ENCODE measurements at places on chromosomes 12 and 14.
A peak's percentile ranks its signal among the peaks of the same experiment; 100 is the strongest.

DNA sequence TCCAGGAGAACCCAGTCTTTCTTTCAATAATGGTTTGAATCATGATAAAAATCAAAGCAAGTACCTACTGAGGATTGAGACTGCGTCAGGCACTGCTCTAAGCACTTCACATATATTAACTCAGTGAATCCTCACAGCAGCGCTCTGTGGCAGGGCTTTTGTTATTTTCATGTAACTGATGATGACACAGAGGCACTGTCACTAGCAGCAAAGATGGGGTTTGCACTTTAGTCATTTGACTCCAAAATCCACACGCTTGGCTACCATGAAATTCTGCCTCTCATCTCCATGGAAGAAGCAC is 98.8 kb upstream of the GSC start:
- DNase-seq: no peak

GRCh38 chr12:40010899-40011774 is 94.7 kb downstream of the SLC2A13 start:
- peak; percentile 5 for DNase-seq

DNA sequence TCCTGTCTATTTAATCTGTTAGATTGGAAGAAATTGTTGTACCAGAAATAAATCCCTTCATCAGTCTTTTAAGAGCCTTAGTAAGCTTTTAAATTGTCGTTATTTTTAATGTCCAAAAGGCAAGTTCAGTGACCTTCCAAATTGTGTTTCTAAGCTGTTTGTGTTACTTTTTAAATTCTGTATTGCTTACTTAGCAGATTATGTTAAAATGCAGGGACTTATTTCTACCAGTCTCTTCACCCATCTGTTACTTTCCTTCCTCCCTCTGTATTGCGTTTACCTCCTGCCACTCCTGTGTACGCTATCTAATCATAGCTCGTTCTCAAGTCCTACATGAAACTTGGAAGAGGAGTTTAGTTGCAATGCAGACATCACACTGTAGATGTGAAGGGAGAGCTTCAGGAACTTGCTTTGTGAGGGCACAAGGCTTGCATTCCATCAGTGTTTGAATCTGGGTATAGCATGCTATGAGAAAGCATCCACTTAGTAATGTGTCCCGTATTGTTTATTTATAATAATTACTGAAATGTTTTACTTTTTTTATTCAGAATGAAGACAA is 406.5 kb upstream of the RGS6 start:
- peak; percentile 88 for DNase-seq

- peak; percentile 100 for DNase-seq
Observed at GRCh38 chr14:22887260-22887989, 4.4 kb downstream of the REM2 start.

DNA sequence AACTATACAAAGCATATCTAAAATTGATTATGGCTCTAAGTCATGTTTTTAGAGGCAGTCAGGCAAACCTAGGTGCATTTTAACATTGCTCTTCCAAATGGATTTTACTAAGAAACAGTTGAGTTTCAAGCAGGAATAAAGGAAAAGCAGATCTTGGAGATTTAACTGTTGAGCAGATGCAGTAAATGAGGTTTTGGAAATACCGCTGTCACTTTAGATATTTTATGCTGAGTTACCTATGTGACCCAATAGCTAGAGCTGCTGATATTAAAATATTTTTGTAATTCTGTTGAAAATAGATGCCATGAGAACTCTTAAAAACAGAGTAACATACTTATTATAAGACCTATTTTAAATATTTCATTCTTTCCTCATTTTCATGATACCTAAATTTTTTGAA is 181.4 kb downstream of the SYT1 start:
- DNase-seq: no peak

- peak; percentile 60 for DNase-seq
Observed at GRCh38 chr14:33938131-33938949, 12.5 kb downstream of the EGLN3 start.

DNA sequence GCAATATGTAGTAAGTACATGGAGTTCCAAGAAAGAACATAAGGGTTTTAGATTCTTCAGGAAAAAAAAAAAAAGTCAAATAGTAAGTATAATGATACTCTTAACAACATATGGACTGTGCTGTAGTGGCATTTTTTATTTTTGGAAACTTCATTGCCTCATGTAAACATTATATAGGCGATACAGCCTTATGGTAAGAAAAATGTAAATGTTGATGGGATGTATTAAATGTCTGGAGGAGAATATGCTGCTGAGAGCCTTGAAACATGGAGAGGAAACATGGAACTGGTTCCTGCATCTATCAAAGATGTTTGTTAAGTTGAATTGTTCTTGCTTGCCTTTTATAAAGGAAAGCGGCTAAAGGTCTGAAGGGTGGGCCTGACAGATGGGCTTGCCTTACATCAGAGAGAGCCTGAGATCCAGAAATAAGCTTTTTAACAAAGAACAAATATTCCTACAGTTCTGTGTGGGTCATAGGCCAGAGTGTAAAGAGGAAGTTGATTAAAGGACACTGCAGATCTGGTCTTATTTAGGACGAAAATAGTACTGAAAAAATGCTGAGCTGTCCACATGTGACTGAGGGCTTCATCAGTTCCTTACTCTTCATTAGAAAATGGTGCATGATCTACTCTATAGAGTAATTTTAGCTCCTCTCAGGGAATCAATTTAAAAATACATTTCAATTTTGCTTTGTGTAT is 448.1 kb upstream of the DCN start:
- DNase-seq: peak; percentile 61

DNA sequence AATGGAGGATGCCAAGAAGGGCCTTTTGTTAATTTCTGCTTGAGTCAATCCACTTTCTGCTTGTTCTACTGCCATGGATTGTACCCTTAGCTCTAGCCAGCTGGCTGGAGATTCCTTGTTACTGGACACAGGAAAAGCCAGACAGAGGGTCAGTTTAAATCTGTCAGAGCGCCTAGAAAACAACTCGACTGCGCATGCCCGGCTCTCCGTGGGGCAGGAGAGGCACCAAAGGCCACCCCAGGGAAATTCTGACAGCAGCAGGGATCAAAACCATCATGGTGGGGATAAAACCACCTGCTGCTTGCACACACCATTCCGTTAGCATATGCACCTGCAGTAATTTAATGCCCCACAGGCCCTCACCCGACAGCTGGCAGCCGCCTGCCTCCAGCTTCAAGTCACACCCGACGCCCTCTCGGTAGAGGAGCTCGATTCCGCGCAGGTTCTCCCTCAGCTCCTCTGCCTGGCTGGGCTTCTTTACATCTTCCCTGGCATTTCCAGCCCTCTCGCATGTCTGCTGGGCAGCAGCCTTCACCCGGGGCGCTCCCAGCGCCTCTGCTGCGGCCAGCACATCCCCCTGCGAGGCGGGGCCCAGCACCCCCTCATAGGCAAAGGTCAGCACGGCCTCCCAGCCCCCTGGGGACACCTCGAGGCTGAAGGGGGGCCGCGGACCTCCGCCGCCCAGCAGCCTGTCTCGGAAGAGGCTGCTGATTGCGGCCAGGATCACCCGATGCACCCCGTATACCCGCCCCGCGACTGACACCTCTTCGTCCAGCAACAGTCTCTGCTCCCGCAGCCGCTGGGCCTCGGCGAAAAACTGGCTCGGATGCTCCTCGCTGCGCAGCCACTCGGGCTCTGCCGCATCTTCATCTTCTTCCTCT is 1.0 kb downstream of the KLHL33 start:
- peak; percentile 93 for DNase-seq

DNA sequence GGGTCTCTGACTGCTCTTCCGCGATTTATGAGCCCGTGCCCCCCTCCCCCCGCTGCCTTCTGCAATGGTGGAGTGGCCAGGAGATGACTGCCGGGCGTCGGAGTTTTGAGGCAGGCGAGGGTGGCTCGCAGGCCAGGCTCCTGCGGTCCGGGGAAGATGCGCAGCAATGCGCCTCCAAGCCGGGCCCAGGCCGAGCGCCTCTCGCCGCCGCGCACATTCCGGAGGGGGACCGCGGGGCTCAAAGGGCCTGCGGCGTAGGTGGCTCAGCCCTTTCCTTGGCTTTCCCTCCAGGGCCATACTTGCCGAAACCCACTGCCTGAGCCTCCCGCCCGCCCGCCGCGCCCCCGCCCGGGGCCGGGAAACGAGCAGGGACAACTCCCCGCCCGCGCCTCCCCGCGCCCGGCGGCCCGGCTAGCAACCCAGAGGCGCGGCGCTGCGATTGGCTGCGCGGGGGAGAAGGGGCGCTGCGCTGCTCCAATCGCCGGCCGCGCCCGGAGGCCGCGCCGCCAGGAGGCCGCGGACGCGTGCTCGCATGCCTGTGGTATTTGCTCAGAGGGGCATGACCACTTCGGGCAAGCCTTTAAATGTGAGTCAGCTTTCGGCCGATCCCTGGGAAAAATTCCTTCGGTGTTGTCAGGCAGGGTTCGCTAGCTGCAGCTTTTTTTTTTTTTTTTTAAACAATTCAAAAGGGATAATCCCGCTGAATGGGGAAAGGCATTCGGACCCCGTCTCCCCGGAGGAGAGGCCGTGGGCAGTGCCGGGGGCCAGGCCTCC is 157.9 kb upstream of the PARP11 start:
- peak; percentile 35 for DNase-seq

- no peak for DNase-seq
Observed at GRCh38 chr14:104843006-104843405, 22.1 kb upstream of the CEP170B start.

GRCh38 chr12:89176676-89177075 is 175.6 kb downstream of the DUSP6 start:
- DNase-seq: no peak

Data from NCI-H524 (cell line).